ENCODE measurements at places on chromosomes 13 and 19.

- no peak for DNase-seq
Observed at GRCh38 chr13:50244713-50245574, 229.7 kb downstream of the KCNRG start.

DNA sequence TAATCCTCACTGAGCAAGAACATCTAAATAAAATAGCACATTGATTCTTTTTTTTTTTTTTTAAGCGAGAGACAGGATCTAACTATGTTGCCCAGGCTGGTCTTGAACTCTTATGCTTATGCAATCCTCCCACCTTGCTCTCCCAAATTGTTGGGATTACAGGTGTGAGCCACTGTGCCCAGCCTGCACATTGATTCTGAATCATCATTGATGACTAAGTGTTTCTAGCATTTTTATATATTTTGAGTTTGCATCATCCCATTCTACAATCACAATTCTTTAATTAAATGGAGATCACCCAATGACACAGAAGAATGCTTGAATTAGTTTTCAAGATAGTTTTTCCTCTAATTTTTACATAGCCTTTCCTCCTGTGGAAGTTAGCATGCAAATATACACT lies 354.1 kb downstream of the KLF5 start:
- no peak for DNase-seq

- no peak for DNase-seq
Observed at GRCh38 chr13:66780814-66781213, 449.3 kb downstream of the PCDH9 start.

GRCh38 chr13:96925916-96926628 lies 68.2 kb downstream of the OXGR1 start:
- DNase-seq, result no peak

DNA sequence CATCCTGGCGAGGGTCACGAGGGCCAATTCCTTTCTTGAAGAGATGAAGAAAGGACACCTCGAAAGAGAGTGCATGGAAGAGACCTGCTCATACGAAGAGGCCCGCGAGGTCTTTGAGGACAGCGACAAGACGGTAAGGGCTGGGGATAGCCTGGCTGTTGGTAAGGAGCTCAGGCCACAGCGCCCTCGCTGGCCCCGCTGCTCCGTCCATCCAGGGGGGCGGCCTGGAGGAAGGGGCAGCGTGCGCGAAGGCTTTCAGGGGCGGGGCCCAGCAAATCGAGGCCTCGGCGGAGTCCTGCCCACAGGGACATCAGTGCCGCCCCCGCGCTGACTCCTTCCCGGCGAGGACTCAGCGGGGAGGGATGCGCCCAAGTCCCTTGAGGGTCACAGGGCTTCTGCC lies 6.9 kb downstream of the F10 start:
- DNase-seq, result no peak

- no peak for DNase-seq
Observed at GRCh38 chr19:14764401-14764800, 14.0 kb downstream of the ADGRE2 start.

GRCh38 chr19:6801485-6802086 lies 29.1 kb downstream of the VAV1 start:
- DNase-seq, result peak; percentile 24

DNA sequence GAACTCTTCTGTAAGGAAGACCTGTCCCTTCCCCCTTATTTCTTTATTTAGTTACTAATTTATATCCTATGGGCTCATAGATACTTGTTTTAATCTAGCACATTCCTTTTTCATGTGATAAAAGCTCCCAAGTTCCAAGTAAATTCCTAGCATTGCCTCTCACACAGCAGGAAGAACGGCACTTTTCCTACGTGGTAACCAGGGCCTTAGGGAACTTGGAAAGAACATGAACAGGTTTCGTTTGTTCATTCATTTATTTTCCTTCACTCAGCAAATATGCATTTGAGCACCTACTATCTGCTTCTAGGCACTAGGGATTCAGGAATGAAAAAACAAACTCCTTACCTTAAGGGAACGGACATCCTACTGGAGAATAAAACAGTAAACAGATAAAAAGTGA lies 125.1 kb downstream of the SIPA1L3 start:
- no peak for DNase-seq

DNA sequence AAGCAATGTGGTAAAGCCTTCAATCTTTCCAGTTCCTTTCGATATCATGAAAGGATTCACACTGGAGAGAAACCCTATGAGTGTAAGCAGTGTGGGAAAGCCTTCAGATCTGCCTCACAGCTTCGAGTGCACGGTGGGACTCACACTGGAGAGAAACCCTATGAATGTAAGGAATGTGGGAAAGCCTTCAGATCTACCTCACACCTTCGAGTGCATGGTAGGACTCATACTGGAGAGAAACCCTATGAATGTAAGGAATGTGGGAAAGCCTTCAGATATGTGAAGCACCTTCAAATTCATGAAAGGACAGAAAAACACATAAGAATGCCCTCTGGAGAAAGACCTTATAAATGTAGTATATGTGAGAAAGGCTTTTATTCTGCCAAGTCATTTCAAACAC lies 15.6 kb upstream of the ZNF763 start:
- no peak for DNase-seq

DNA sequence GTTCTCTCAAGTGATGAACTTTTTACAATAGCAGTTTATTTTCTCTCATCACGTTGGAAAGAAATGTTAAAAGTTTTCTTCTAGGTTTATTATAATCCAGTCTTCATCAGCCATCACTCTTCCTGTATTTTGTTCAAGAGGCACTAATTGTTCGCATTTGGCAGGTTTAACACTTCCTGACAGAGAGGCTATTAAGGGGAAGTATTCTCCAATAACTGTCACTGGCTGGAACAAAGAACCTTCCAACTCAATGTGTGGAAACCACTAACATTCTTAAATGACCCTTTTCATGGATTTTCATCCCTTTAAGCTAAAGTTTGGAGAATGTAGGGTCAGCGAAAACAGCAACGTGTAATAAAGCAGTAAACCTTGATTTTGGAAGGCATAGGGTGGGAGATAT lies 145.1 kb downstream of the PCCA start:
- no peak for DNase-seq

DNA sequence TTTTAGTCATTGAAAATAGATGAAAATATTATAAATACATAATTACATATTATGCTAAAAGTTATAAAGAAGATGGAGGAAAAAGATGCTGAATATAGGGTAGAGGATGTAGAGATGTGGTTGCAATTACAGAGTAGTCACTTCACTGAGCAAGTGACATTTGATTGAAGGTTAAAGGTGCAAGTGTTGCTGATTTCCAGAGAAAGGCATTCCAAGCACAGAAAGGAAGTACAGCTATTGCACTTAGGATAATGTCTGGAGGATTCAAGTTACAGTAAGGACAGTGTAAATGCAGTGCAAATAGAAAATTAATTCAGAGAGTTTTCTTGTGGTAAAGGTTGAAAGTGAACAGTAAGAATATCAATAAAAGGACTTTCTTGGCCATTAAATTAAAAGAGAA lies 1721.8 kb downstream of the PCDH9 start:
- no peak for DNase-seq

GRCh38 chr13:25727810-25728209 lies 324.0 kb downstream of the SHISA2 start:
- DNase-seq, result no peak

DNA sequence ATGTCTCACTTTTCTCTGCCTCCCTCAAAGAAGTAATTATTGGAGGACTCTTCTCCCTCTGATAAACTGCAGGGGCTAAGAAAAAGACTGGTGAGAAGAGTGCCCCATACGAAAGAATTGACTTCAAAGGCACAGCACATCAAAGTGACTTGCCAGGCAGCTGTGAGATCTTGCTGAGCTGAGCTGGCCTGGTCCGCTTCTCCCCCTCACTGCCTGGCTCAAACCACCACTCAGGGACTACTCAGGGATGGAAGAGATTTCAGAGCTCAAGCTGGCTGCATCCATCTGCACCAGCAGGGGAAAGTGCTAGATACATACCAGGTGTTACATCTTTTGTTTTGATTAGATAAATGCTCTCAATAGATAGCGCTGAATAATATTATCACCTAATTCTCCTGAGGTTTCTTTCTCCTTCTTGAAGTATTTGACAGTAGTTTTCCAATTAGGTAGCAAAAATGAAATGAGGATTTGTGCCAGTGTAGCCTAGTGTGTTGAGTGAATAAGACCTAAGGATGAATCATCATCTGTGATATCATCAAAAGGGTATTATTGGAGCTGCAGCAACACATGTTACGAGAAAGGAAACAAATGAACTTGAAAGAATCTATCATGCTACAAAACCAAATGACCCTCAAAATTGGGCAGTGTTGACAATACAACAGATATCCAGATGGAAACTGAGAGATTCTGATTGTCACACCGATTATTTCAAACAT lies 379.8 kb downstream of the TBC1D4 start:
- DNase-seq, result no peak

GRCh38 chr13:32073180-32073864 lies 41.7 kb downstream of the FRY start:
- no peak for DNase-seq

DNA sequence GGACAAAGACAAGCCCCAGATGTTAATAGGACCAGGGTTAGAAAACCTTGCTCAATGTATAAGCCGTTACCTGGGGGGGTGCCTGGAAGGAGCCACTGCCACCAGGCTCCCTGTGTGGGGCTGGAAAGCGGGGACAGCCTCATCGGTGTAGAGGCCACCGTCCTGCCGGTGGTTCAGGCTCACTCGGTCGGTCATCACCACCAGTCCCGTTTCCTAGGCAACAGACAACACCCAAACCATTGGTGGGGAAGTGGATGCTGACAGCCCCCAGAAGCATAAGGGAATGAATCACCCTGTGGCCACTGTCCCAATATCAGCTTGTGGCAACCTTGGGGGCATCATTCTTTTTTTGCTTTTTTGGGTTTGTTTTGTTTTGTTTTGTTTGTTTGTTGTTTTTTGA lies 55.8 kb downstream of the CPAMD8 start:
- no peak for DNase-seq

- DNase-seq, result no peak
Observed at GRCh38 chr13:50129706-50130122, 114.5 kb downstream of the KCNRG start.

- peak; percentile 14 for DNase-seq
Observed at GRCh38 chr19:51131780-51132680, 7.3 kb downstream of the SIGLEC9 start.

DNA sequence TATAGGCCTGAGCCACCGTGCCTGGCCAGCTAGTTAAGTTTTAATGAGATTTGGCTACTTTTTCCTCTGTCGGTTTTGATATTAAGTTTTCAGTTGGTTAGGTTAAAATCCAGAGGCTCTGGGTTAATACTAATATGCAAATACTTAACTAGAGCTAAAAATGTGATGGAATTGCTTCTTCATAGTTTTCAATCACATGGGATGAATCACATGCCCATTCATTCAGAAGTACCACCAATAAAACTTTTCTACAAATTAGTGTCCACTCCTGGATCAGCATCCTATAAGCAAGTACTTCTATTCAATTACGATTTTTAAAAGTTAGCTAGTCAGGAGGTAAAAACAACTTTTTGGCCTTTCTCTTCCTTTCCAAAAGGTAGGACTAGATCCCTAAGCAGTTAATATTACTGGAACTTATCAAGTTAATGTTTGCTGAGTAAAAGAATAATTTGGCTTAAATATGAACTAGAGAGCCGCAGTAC lies 4.3 kb downstream of the SLC25A30 start:
- no peak for DNase-seq

- DNase-seq, result no peak
Observed at GRCh38 chr19:11390933-11391680, 7.0 kb upstream of the EPOR start.

DNA sequence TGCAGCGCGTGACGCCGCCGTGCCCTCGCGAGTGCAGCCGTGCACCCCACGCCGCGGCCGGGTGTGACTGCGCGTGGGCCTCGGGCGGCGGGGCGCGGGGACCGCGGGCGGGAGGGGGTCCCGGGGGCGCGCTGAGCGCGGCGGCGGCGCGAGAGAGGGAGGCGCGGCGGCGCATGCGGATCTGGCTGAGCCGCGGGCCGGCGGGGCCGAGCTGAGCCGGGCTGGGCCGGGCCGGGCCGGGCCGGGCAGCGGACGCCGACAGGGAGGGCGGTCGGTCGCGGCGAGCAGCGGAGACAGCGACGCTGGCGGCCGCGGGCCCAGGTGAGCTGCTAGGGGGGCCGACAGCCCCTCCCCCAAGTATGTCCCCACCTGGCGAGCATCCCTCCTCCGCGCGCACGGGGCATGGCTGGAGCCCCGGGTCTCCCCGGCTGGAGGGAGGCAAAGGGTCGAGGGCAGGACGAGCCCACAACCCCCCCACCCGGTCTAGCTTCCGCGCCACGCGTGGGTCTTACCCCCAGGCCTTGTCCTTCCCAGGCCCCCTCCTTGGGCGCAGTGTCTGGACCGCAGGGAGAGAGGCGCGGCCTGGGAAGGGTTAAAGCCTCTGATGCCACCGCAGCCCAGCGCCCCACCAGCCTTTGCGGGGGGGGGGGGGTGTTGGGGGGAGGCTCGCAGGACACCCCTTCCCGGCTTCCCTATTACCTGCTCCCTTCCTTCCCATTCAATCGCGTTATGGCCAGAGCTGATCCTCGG lies at the start of gene SPTBN4:
TSS of gene SPTBN4 (plus strand) at position 17 of the 750 bp plus-strand sequence. CDS start 5,621 bp downstream, outside the sequence.
- DNase-seq, result no peak

DNA sequence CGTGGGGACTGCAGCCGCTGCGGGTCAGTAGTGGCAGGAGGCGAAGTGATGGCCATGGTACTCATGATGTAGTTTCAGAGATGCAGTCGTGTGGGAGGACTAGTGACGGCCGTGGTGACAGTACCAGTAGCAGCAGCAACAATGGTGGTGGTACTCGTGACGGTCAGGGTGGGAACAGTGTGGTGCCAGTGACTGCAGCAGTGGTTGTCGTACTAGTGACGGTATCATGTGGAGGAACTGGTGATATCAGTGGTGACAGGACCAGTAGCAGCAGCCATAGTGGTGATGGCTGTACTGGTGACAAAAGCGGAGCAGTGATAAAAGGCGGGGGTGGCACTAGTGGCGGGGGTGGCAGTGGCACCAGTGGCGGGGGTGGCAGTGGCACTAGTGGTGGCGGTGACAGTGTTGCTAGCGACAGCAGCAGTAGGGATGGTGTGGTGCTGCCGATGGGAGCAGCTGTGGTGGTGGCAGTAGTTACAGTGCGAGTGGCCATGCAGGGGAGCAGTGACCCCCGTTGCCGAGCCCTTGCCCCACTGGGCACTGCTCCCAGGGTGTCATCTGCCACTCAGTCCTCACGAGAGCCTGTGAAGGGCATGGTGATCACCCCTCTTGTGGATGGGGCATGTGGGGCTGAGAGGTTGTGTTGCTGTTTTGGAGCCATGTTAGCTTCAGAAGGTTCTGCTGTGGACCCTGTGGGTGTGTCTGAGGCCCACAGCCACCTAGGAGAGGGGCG lies 22.7 kb downstream of the ADPRHL1 start:
- DNase-seq, result no peak
